Ecto neural progenitor cell (in vitro differentiated cells): ENCODE measurements at places on chromosomes 16 and 17.

DNA sequence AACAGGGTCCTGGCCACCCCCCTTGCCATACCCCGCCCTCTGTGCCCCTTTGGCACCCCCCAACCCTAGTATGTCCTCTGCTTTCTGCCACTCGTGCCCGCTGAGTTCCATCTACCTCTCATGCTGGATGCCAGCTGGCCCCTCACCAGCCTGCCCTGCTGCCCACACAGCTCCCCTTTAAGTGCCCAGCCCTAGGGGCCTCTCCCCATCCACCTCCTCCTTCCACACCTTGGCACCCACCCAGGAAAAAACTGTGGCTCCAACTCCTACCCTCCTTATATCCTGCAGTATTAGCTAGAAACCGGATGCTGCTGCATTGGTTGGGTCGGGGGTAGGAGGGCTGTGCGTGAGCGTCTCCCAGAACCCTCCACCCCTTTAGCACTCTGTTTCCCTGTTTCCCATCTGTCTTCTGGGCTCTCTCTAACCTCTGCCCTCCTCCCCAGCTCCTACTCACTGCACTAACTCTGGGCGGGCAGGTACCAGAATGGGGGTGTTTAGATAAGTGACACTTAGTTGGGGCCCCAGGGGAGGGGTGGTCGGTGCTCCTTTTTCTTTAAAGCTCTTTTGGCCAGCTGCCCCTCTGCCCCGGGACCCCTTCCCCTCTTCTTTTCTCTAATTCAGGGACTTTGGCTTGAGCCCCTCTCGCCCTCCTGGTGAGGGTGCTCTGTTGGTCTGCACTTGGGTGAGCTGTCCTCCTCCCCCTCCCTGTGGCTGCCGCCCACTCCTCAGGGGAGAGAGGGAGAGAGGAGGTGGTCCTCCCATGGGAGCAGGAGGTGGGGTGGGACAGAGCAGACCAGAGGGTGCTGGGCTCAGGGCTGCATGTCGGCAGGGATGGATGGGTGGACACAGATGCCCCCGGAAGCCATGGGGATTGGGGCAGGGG is 9.9 kb downstream of the NR1D1 start:
- DNase-seq, result no peak

DNA sequence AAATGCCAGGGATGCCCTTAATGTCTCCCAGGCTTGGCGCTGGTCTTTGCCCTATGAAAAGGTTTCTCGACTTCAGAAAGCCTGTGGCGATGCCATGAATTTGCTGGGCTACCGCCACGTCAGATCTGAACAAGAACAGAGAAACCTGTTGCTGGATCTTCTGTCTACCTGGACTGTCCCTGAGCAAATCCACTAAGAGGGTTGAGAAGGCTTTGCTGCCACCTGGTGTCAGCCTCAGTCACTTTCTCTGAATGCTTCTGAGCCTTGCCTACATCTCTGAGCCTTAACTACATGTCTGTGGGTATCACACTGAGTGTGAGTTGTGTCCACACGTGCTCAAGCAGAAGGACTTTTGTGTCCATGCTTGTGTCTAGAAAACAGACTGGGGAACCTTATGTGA is 11.4 kb downstream of the CHST4 start:
- DNase-seq, result no peak

- DNase-seq, result no peak
Observed at GRCh38 chr16:79776243-79776847, 175.8 kb upstream of the MAF start.

- no peak for DNase-seq
Observed at GRCh38 chr17:50154604-50155003, 4.1 kb upstream of the PPP1R9B start.
